Muscle of leg (tissue), 16 donors: ENCODE measurements at places on chromosomes 6 and 20. TPM values are rescaled to one million over a fixed set of nuclear protein-coding genes. Genes with fewer than 3 reads are reported as not detected.
A peak's percentile ranks its signal among the peaks of the same experiment; 100 is the strongest.

Gene CGAS
- polyA plus RNA-seq: 4.3 TPM

Gene ADGB
- polyA plus RNA-seq: 0.04 TPM

Gene BTNL2
- 0.35 TPM for polyA plus RNA-seq

Gene RGL2
- polyA plus RNA-seq: 51.0 TPM

Gene TFAP2B
- polyA plus RNA-seq: 0.12 TPM

- no peak for DNase-seq
These were observed 114.4 kb upstream of the MAP3K7 start for GRCh38 chr6:90701146-90701781.

DNA sequence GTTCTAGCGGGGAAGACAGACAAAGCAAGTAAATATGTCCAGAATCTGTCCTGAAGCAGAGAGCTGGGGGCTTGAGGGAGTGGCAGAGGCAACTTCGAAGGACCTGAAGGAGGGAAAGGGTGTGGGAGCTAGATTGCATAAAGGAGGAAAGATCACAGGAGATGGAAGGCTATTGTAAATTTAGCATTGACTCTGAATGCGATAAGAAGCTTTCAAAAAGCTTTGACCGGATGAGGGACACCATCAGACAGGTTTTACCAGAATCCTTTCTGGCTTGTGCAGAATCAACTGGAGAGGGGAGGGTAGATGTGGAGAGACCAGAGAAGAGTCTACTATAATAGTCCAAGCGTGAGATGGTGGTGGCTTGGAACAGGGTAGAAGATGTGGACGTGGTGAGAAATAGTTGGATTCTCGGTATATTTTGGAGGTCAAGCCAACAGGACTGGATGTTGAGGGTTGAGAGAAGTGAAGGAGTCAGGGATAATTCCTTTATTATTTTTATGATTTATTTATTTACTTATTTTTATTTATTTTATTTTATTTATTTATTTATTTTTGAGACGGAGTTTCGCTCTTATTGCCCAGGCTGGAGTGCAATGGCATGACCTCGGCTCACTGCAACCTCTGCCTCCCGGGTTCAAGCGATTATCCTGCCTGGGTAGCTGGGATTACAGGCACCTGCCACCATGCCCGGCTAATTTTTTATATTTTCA, 19.9 kb upstream of the RIPOR3 start:
- DNase-seq: no peak

DNA sequence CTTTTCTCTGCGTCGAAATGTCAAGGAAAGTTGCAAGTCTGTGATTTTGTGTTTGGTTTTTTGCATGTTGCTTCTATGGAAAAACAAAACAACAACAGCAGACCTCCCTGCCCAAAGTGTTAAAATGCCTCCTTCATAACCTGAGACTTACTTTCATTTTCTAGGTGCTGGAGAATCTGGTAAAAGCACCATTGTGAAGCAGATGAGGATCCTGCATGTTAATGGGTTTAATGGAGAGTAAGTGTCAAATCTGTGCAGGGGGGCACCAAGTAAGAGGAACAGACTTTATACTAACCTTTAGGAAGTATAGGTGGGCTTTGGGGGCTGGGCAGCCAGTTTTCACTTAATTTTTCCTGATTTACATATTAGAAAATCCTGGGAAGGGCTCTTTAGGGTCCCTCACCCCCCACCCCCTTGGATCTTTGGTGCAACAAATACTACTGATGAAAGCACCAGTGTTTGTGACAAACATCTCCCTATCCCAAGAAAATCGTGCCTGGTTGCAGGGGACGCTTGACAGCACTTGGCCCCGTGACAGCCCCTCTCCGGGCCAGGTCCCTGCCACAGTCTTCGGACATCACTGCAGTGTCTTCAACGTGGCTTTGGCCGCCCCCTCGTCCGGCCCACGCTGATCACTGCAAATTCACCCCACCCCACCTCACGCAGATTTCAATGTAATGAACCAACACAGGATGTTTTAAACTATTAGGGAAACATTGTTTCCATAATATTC, 43.1 kb downstream of the GNAS start:
- no peak for DNase-seq

GRCh38 chr6:14790976-14791375, 454.9 kb upstream of the JARID2 start:
- peak; percentile 74 for DNase-seq

GRCh38 chr6:157220485-157220884, 102.8 kb downstream of the TMEM242 start:
- DNase-seq: no peak

GRCh38 chr6:56399672-56400263, 152.4 kb upstream of the COL21A1 start:
- no peak for DNase-seq

- no peak for DNase-seq
These were observed 435 bp upstream of the ZNF322 start for GRCh38 chr6:26660000-26660361.

DNA sequence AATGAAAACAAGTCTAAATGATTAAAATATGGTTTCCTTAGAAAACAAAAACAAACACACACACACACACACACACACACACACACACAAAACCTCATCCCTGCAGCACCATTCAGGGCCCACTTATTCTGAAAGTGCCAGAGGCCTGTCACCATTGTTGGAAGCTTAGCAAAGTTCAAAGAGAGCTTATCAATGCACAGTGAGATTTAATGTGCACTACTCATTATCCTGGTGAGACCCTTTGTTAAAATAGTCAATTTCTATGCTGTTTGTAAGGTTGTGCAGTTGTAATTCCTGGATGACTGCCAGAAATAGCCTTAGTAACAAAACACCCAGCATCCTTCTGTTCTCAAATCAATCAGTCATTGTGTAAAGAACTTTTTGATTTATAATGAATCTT, 482.9 kb downstream of the GRIK2 start:
- no peak for DNase-seq

- peak; percentile 79 for DNase-seq
These were observed 33.7 kb downstream of the RNF146 start for GRCh38 chr6:127300411-127300810.

GRCh38 chr20:33697129-33697528, 10.9 kb upstream of the E2F1 start:
- peak; percentile 90 for DNase-seq

DNA sequence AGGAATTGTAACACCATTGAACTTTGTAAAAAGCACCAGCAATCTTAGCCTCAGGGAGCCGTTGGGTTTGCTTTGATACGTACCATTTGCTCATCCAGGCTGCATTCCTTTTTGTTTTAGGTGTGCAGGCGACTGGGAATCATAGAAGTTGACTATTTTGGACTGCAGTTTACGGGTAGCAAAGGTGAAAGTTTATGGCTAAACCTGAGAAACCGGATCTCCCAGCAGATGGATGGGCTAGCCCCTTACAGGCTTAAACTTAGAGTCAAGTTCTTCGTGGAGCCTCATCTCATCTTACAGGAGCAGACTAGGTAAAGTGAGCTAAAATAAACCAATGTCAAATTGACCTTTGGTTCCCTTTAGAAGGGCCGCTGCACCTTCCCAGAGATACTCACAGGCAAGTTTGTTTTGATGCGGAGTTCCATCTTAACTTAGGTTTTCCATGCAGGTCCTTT, 1.6 kb downstream of the MYLIP start:
- peak; percentile 55 for DNase-seq

- peak; percentile 61 for DNase-seq
These were observed 109.0 kb downstream of the HFE start for GRCh38 chr6:26195924-26196845.

GRCh38 chr6:36897609-36898008, 11.9 kb downstream of the C6orf89 start:
- DNase-seq: no peak

GRCh38 chr6:23826572-23826971, 299.4 kb upstream of the NRSN1 start:
- DNase-seq: peak; percentile 8
